T-helper 2 cell (primary cell): ENCODE measurements at places on chromosomes 11 and 22.

GRCh38 chr11:60855726-60856633 lies at the start of gene PTGDR2:
Gene PTGDR2, minus strand, starts transcription at chr11:60855950. Its CDS starts 2,228 bp downstream, at chr11:60853722.
- peak; percentile 64 for DNase-seq

GRCh38 chr11:45648931-45649330 lies 16.5 kb downstream of the CHST1 start:
- no peak for DNase-seq

GRCh38 chr11:130719220-130719915 lies 196.9 kb downstream of the SNX19 start:
- no peak for DNase-seq

- no peak for DNase-seq
Measured at GRCh38 chr11:1283091-1283511, 26.3 kb downstream of the TOLLIP start.

DNA sequence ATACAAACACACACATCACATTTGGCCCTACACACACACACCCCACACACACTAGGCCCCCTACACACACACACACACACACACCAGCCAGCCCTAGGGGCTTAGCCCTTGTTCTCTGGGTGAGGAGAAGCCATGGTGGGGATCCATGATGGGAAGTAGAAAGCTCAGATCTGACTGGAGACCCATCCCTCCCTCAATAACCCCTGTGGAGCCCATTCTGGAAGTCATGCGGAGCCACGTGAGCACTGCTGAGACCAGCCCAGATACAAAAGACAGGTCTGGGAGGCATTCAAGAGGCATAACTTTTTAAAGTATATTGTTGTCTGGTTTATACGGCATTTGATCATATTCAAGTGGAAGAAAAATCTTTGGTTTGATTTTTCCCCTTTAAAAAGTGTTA lies 448.5 kb downstream of the SOX6 start:
- DNase-seq, result no peak

DNA sequence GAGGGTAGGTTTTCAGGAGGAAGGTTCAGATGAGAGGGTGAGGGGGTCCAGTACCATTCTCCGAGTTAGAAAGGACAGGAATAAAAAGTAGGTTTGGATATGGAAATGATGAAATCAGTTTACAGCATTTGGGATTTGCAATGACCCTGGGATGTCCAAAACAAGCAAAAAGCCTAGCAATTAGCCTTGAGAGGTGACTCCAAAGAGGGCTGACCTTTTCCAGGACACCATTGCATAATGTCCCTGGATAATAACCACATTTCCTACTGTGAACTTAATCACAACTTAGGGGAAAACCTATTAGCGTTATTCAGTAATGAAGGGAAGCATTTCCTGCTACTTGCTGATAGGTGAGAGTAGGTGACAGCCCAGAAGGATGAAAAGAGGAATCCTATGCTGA lies 101.4 kb upstream of the ARHGAP42 start:
- DNase-seq, result no peak

- peak; percentile 48 for DNase-seq
Measured at GRCh38 chr22:39545386-39546365, 13.1 kb upstream of the RPS19BP1 start.

DNA sequence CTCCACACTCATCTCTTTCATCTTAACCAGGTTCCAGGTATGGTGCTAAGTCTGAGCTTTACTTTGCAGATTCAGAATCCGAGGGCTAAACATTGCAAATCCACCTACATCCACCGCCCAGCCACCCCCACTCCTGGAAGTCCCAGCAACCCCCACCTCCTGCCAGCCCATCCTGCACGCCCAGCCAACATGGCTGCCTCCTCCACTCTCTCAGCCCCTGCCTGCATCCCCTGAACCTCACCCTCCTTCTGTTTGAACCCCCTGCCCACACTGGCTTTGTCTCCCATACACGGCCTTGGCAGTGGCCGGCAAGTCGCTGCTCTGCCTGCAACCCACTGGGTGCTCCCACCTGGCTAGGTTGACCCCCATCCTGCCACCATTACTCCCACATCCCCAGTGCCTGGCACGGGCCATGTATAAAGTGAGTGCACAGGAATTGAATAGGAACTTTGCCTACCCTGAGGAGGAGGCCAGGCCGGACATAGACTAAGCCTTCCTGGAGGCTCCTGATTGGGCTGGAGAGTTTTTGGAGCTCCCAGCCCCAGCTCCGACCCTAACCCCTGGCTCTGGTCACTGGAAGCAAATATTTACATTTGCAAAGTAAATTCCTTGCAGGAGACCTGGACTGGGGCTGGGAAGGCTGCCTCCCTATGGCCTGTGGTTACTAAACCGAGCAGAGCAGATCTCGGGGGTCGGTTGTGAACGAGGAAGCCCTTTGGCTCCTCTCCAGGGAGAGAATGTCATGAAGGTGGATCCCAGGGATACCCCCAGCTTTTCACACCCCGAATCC lies 14.4 kb downstream of the EMID1 start:
- no peak for DNase-seq

- no peak for DNase-seq
Measured at GRCh38 chr11:34028425-34028824, 23.1 kb upstream of the CAPRIN1 start.

DNA sequence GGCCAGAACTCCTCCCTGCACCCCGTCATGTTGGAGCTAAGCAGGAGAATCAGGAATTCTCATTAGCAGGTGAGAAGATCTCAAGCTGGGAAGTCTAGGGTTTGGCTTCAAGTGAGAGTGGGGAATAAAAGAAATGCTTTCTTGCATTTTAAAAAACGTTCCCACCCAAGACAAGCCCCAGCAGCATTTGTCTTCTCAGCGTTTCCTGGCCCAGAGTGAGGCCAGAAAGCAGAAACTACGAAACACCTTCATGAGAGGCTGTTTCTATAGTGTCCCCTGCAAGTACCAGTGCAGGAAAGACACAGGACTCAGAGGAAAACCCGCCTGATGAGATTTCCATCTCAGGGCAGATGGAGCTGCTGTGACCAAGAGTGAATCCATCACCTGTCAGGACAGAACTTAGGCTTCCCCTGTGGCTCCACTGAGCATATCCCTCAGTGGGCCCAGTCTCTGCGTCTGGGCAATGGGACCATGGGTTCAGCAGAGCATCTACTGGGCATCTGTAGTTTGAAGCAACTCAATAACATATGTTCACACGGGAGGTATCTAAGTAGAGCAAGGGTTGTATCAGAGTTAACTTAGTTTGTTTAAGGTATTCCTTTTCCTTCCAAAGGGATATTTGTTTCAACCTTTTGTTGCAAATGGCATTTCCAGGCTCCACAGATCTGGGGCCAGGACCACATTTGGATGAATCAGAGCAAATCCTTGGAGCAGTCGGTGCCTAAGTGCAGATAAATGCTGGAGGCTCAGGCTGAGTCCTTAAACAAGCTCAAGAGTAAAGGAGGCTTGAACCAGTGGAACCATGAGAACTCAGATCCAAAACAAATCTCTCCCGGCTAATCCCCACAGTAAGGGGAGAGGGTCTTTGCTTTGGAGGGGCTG lies 548.3 kb downstream of the MIAT start:
- no peak for DNase-seq

- DNase-seq, result peak; percentile 96
Measured at GRCh38 chr11:65425105-65425970, 2.7 kb downstream of the NEAT1 start.

- peak; percentile 65 for DNase-seq
Measured at GRCh38 chr11:64340671-64341335, 799 bp downstream of the CCDC88B start.

- DNase-seq, result no peak
Measured at GRCh38 chr22:49381595-49382450, 445.9 kb downstream of the BRD1 start.

GRCh38 chr11:116478205-116478604 lies 294.6 kb downstream of the BUD13 start:
- DNase-seq, result no peak

GRCh38 chr22:31857247-31857646 lies 87.1 kb upstream of the YWHAH start:
- DNase-seq, result no peak

- DNase-seq, result no peak
Measured at GRCh38 chr11:10544491-10545465, 3.8 kb upstream of the RNF141 start.

DNA sequence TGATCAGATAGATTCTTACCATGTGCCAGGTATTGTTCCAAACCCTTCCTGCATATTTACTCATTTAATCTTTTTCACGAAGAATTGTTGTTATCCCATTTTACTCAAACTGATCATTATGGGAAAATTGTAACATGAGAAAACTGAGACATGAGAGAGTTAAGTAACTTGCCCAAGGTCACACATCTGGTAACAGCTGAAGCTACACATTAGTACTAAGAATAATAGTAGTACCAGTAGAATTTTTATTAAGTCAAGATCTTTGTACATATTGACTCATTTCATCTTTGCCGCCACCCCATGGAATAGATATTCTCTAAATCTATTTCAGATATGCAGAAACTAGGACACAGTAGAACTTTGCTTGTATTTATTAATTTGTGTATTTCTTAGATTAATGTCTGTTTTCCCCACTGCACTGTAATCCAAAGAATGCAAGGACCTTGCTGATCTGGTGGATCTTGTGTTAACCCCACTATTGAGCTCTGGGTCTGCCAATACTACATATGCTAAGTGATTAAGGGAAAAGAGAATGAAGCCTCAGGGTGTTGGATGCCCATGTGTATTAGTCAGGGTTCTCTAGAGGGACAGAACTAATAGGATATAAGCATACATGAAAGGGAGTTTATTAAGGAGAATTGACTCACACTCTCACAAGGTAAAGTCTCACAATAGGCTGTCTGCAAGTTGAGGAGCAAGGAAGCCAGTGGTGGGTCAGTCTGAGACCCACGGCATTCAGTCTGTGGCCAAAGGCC lies 72.8 kb downstream of the PARVA start:
- DNase-seq, result no peak

- DNase-seq, result peak; percentile 67
Measured at GRCh38 chr11:122743949-122744348, 88.4 kb downstream of the UBASH3B start.

DNA sequence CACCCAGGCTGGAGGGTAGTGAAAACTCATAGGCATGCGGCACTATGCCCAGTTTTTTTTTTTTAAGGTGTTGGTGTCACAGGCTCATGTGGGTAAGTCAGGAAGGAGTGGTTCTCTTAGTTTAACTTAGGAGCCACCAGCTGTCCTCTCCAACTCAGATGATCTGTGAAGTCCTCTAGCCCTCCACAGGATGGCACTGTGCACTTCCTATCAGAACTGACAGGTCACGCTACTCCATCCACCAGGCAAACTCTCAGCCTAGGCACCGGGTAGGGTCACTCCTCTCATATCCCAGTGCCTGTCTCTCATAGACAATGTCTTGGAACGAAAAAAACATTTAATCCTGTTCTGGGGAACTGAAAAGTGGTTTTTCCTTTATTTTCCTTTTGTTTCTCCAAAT lies 16.5 kb downstream of the NAP1L4 start:
- DNase-seq, result peak; percentile 68

DNA sequence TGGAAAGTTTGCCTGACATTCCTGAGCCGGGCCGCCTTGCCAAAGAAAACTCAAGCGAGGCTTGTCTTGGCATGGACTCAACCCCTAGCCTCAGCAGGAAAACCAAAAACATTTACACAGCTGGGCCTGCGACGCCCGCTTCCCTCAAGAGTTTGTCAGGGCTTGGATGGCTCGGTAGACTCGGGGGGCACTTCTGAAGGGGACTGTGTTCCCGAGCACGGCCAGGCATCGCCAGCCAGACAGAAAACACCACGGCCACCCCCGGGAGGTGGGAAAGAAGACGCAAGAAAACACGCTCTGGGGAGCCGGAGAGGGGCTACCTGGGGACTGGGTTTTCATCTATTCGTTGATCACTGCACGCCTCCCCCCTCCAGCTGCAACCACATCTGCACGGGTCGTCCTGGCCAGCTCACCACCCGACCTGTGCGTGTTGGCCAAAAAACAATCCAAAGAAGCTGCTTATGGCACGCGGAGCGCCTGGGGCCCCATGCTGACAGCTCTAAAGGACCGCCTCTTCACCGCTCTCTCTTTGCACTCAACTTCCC lies 380.7 kb downstream of the MN1 start:
- no peak for DNase-seq

DNA sequence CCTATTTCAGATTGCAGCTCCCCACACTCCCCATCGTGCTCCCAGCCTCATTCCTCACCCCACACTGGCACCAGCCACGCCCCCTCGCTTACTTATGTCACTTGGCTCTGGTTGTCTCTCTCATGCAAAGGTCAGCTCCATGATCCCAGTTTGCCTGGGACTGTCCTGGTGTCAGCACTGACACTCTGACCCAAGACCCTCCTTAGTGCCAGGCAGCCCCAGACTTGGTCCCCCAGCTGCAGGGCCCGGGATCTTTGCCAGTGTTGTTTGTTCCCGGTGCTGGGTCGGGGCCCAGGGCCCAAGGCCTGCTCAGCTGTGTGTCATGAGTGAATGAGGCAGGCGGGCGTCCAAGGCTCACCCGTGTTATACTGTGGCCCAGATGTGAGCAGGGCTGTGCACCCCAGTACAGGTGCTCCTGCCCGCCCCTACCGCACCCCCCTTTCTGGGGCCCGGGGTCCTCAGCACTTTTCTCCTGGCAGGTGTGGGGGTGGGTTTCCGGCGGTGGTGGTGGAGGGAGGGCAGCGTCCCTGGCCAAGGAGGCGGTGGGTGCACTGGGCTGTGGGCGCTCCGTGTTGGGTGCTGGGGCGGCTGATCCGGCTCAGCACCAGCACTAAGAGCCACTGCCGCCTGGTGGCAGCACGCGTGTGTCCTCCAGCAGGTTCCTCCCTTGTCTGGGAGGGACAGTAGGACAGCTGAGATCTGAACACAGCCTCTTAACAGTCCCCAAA lies 19.5 kb downstream of the IL17REL start:
- peak; percentile 78 for DNase-seq

- no peak for DNase-seq
Measured at GRCh38 chr22:16949561-16949960, 58.5 kb downstream of the GAB4 start.

DNA sequence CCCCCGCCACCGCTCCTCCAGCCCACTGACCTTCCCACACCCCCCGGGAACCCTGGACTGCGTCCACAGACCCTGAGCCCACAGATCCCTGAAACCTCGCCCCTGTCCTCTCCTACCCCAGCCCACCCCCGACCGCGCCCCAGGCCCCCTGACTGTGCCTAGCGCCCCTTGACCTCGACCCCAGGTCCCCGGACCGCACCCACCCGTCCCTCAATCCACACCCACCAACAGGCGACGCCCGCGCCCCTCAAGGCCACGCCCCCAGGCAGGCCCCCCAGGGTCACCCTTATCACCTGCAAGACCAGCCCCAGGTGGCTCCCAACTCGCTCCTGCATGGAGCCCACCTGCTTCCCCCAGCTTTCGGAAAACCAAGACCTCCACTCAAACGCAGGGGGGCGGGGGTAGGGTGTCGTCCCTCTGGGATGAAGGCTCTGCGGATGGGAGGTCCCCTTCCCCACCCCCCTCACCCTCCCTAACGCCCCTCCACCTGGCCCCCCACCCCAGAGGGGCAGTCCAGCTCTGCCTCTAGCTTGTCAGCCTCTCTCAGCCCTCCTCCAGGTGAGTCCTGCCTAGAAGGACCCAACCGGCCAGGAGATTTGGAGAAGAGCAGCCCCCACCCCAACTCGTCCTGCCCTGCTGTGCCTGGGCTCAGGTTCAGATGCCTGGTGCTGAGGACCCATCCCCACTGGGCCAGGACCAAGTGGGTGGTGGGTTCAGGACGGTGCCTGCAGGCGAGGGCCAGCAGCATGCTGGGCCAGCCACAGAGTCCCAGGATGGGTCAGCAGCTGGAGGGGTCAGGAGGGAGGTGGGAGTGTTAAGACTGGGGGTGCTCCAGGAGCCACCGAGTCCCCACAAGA lies 3.1 kb upstream of the IL17REL start:
- DNase-seq, result no peak

- no peak for DNase-seq
Measured at GRCh38 chr22:45599836-45600577, 71.6 kb upstream of the ATXN10 start.

GRCh38 chr11:10322830-10323792 lies 18.2 kb downstream of the ADM start:
- peak; percentile 75 for DNase-seq
